CD8-positive, alpha-beta memory T cell (primary cell): ENCODE measurements at places on chromosomes 11 and 22. TPM values are rescaled to one million over a fixed set of nuclear protein-coding genes. Genes with fewer than 3 reads are reported as not detected.

DNA sequence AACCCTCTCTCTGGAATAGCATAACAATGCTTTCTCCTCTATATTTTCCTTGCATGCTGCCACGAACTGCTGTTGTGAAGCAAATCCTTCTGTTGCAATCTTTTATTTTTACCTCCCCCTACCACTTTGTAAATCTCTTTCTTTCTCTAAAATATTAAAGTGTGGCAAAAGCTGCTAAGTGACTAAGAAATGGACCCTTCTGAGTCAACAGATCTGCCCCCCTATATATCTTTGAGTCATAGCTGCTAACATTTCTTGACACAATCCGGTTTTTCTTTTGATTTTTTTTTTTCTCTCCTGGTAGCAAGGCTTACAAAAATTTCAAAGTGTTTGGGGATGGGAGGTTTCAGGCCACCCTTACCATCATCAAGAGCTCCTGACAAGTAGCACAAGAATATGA, 39.0 kb upstream of the KIRREL3 start:
- no peak overlapping the region for H3K27ac ChIP-seq
- no peak for DNase-seq
- no peak overlapping the region for H3K4me3 ChIP-seq
- H3K4me1 ChIP-seq: no peaks in the 10 kb centered on the region

DNA sequence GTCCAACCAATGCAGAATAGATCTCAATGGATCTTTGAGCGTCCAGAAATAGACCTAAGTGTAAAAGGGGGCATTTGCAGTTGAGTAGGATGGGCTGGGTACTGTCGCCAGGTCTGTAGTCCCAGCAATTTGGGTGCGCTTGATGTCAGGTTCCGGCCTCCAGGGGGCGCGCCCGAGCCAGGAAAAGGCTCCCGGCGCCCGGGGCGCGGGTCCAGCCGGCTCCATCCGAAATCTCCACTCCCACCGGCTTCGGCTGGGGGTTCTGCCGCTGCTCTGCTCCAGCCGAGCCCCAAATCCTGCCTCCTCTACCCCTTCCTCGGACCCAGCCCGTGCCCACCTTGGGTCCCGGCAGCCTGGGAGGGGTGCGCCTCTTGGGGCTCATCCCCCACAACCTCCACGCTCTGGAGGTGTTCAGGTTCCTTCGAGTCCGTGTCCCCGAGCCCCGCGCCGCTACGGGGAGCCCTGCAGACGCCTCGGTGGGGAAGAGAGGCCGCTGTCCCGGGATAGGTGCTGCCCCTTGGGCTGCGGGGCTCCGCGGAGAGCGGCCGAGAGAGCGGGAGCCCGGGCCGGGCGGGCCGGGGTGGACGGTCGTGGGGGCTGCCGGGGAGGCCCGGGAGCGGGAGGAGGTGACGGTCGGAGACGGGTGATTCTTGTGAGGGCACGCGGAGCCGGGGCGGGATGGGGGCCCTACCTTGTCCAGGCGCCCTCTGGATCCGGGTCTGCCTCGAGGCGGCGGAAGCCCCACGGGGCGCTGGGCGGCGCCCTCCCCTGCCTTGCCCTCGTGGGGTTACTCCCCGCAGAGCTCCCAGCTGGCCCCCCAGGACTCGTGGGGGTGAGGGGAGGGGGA, 13.0 kb upstream of the CYB5R3 start:
- DNase-seq: peak; percentile 73
- H3K27me3 ChIP-seq: no peaks in the 10 kb centered on the region
- no peaks in the 10 kb centered on the region for H3K4me1 ChIP-seq
- no peaks in the 10 kb centered on the region for H3K36me3 ChIP-seq

- H3K27ac ChIP-seq: no peak overlapping the region
- DNase-seq: no peak
- no peak overlapping the region for H3K4me3 ChIP-seq
- H3K4me1 ChIP-seq: no peaks in the 10 kb centered on the region
Measured at GRCh38 chr11:122494221-122494620, 161.3 kb upstream of the UBASH3B start.

GRCh38 chr22:41240377-41241132, at the start of gene CHADL:
Gene CHADL (minus strand): TSS chr22:41240931. CDS start chr22:41240881, 50 bp downstream.
- no peak within 1 kb of the TSS for H3K27ac ChIP-seq
- no peak for DNase-seq
- peaks cover 9% of the 10 kb centered on the region for H3K4me1 ChIP-seq
- H3K27me3 ChIP-seq: no peaks in the 10 kb centered on the region
- no peaks in the 10 kb centered on the region for H3K36me3 ChIP-seq

DNA sequence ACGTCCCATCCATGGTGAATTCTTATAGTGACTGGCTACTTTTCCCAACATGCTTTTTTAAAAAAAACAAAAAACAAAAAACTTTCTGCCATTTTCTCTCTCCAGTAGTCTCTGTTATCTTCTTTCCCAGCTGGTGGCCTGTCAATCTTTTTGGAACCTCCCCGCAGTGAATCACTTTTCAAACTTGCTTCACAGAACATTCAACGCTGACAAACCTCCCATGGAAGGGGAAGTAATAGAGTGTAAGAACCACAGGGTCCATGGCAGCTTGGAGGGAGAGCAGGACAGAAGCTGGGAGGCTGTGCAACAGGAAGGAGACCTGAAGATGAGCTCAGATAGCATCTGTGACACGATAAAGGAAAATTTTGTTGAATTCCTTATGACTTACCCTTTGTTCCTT, 9.8 kb upstream of the CECR2 start:
- no peaks in the 10 kb centered on the region for H3K4me1 ChIP-seq
- DNase-seq: no peak
- H3K27me3 ChIP-seq: peaks cover 9% of the 10 kb centered on the region
- no peak overlapping the region for H3K27ac ChIP-seq
- H3K36me3 ChIP-seq: no peaks in the 10 kb centered on the region
- no peak overlapping the region for H3K4me3 ChIP-seq

GRCh38 chr22:32737811-32738497, 63.6 kb upstream of the TIMP3 start:
- H3K27me3 ChIP-seq: no peaks in the 10 kb centered on the region
- no peaks in the 10 kb centered on the region for H3K4me1 ChIP-seq
- H3K36me3 ChIP-seq: no peaks in the 10 kb centered on the region
- DNase-seq: no peak
- no peak overlapping the region for H3K27ac ChIP-seq

The NLRP6 gene
- total RNA-seq: 3.5 TPM

The CHST1 gene
- 0.80 TPM for total RNA-seq

The APOL3 gene
- 43.1 TPM for total RNA-seq

The TTC28 gene
- total RNA-seq: 0.51 TPM

- no peaks in the 10 kb centered on the region for H3K27me3 ChIP-seq
- no peak for DNase-seq
- no peak overlapping the region for H3K4me3 ChIP-seq
- H3K36me3 ChIP-seq: no peaks in the 10 kb centered on the region
- no peaks in the 10 kb centered on the region for H3K4me1 ChIP-seq
- H3K27ac ChIP-seq: no peak overlapping the region
Measured at GRCh38 chr11:82703796-82704195, 29.9 kb downstream of the FAM181B start.

DNA sequence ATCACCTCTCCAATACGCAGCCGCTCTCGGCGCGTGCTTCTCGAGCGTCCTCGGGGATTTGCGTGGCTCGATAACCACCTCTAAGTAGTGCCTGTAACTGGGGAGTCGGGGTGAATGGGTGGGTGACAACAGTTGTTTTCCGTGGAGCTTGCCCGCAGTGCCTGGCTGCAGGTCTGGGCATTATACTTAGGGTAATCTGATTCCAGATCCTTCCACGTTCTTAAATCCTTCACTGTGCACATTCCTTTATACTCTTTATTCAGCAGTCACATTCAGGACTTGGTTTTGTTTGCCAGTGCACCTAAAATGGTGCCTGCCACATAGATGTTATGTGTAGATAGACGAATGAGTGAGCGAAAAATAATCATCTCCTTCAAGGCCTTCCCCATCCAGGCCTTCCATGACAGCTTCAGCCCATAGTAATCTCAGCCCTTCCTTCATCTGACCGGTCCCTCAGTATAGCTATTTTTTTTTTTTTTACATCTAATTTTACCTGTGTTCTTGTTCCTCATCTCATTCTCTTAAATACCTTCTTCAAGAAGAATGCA, 602 bp downstream of the NAT10 start:
- H3K4me3 ChIP-seq: peak overlapping the region; percentile 84
- H3K4me1 ChIP-seq: peaks cover 25% of the 10 kb centered on the region
- H3K27ac ChIP-seq: peak overlapping the region; percentile 92
- H3K36me3 ChIP-seq: peaks cover 14% of the 10 kb centered on the region
- no peaks in the 10 kb centered on the region for H3K27me3 ChIP-seq

- H3K36me3 ChIP-seq: no peaks in the 10 kb centered on the region
- H3K4me1 ChIP-seq: no peaks in the 10 kb centered on the region
- DNase-seq: no peak
- no peak overlapping the region for H3K4me3 ChIP-seq
Measured at GRCh38 chr11:70415642-70416395, 17.5 kb downstream of the CTTN start.

The IL17REL gene
- 0.20 TPM for total RNA-seq

DNA sequence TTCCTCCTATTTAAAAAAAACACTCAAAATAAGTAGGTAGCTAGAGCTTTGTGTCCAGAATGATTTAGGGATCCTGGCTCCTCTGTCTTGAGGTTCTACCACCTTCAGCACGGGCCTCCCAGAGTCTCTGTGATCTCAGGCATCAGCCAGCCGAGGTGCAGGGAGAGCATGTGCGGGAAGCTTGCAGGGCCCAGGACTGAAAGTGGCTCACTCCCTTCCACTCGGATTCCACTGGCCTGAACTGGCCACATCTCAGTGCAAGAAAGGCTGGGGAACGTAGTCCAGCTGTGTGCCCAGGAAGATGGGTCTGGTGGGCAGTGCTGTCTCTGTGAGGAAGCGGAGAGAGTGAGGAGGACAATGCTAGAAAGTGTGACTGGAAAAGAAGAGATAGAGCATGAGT, 68.3 kb upstream of the MYOD1 start:
- H3K27ac ChIP-seq: no peak overlapping the region
- H3K4me3 ChIP-seq: no peak overlapping the region
- no peaks in the 10 kb centered on the region for H3K36me3 ChIP-seq
- no peaks in the 10 kb centered on the region for H3K27me3 ChIP-seq
- H3K4me1 ChIP-seq: no peaks in the 10 kb centered on the region
- DNase-seq: no peak

DNA sequence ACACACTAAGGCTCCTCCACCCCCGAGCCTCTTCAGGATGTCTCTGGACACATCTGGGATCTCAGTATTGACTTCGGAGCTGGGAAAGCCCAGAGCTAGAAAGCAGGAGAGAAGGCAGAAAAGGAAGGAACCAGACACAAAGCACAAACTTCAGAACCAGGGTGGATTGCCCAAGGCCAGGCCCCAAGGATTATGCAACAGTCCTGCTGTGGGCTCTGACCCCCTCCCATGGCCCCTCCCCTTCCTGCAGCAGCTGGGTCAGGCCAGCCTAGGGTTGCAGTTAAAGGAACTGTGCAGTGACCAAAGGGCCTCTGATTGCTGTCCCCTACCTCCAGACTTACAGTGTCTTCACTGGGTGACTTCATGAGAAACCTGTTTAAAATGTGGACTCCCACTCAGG, 5.3 kb downstream of the KCNE3 start:
- peaks cover 3% of the 10 kb centered on the region for H3K27me3 ChIP-seq
- H3K36me3 ChIP-seq: no peaks in the 10 kb centered on the region
- no peak for DNase-seq
- no peaks in the 10 kb centered on the region for H3K4me1 ChIP-seq

DNA sequence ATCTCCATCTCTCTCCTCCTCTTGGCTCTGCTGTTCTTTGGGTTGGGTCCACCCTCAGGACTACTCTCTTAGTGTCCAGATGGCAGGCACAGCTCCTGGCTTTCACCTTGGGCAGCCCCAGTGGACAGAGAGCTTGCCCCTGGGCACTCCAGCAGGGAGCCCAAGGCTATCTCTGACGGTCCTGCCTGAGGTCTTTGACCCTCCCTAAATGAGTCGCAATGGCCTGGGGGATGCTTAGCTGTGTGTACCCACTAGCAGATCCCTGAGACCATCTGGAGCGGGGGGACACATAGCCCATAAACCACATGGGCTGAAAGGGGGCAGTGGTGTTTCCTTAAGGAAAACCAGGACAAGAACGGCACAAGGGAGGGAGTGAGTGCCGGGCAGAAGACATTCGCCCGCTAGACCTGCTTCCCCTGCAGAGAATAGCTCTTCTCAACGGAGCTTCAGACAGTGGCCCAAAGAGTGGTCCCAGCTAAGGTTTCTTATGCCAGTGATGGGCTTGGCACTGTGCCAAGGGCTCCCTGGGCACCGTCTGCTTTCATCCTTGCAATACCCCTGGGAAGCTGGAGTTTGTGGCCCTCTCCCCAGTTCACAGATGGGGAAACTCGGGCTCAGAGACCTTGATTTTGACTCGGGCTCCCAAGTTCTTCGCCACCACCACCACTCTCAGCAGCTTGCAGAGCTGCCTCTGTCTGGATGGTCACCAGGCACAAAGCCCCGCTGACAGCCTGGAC, 53.9 kb upstream of the ANO1 start:
- H3K4me1 ChIP-seq: no peaks in the 10 kb centered on the region
- H3K27me3 ChIP-seq: no peaks in the 10 kb centered on the region
- no peak overlapping the region for H3K27ac ChIP-seq
- DNase-seq: no peak
- H3K36me3 ChIP-seq: no peaks in the 10 kb centered on the region

DNA sequence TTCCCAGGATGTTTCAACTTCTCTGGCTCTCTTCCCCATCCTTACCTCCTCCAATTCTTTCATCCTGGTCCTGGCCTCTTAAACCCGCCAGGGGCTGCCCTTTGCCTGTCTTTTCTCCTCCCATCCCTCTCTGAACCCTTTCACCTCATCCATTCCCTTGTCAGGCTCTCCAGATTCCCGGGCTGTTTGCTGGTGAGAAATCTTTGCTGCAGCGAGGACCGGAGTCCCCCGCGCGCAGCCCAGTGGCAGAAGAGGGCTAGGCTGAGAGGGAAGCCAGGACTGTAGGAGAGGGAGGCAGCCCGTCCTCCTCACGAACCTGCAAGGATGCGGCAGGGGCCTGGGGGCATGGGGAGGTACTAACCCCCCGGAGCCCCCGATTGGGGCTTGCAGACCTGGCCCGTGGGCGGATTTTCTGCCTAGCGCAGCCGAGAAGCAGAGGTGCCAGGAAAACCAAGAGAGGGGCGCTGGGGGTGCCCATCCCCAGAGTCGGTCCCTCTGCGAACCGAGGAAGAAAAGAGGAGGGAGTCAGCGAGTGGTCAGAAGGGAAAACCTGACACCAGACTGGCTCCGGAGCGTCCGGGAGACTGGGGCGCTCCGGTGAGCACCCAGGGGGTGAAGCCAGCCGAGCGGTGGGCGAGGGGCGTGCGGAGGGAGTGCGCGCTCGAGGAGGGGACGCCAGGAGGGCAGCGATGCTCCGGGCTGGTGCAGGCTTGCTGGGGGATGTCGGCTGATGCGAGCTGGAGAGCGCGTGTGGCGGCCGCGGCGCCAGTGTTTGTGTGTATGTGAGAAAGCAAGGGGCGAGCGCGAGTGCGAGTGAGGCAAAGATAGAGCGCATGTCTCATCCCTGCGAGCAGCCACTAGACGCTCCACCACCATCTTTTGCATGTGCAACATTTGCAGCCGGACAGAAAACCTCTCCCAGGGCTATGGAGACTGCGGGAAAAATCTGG, at the start of gene GRIA4:
Gene GRIA4, plus strand, starts transcription at position 242 of the 950 bp plus-strand sequence. CDS start 925 bp downstream, outside the sequence.
- no peak within 1 kb of the TSS for H3K27ac ChIP-seq
- no peaks in the 10 kb centered on the region for H3K36me3 ChIP-seq
- no peaks in the 10 kb centered on the region for H3K27me3 ChIP-seq
- H3K4me3 ChIP-seq: no peak within 1 kb of the TSS
- no peak for DNase-seq
- no peaks in the 10 kb centered on the region for H3K4me1 ChIP-seq

The LUZP2 gene
- not detected for total RNA-seq

- H3K36me3 ChIP-seq: no peaks in the 10 kb centered on the region
- H3K27me3 ChIP-seq: peaks cover 39% of the 10 kb centered on the region
- no peak overlapping the region for H3K4me3 ChIP-seq
Measured at GRCh38 chr11:35419830-35420333, 524 bp upstream of the SLC1A2 start.

- H3K27me3 ChIP-seq: no peaks in the 10 kb centered on the region
- H3K27ac ChIP-seq: no peak overlapping the region
- no peaks in the 10 kb centered on the region for H3K4me1 ChIP-seq
- H3K36me3 ChIP-seq: no peaks in the 10 kb centered on the region
- H3K4me3 ChIP-seq: no peak overlapping the region
Measured at GRCh38 chr22:21991304-21991596, 8.7 kb upstream of the TOP3B start.

The FOLR2 gene
- 0.26 TPM for total RNA-seq
